Fibroblast of mammary gland (primary cell): ENCODE measurements at places on chromosomes 5 and 9.

GRCh38 chr9:966870-967269 lies 9.6 kb upstream of the DMRT3 start:
- no peak for DNase-seq

DNA sequence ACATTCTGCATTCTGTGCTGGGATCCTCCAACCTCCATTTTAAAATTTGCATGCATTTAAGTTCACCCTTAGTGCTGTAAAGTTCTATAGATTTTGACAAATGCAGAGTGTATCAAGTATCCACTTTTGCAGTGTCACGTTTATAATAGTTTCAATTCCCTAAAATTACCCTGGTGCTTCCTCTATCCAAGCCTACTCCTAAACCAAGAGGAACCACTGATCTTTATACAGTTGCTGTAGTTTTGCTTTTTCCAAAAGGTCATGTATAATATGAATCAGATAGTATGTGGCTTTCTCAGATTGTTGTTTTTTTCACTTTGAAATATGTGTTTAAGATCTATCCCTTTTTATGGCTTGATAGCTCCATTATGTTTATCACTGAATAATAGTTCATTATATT lies 468.4 kb upstream of the CDH6 start:
- no peak for DNase-seq

GRCh38 chr9:131441441-131441840 lies 47.6 kb downstream of the PRRC2B start:
- no peak for DNase-seq

GRCh38 chr9:112817860-112818203 lies 67.3 kb downstream of the SNX30 start:
- DNase-seq = no peak

- DNase-seq = no peak
These were observed 31.2 kb upstream of the BASP1 start for GRCh38 chr5:17186256-17186655.

GRCh38 chr5:170357955-170358444 lies 31.2 kb downstream of the KCNMB1 start:
- DNase-seq = no peak

- peak; percentile 68 for DNase-seq
These were observed 403.0 kb downstream of the GADD45G start for GRCh38 chr9:90007516-90008440.

DNA sequence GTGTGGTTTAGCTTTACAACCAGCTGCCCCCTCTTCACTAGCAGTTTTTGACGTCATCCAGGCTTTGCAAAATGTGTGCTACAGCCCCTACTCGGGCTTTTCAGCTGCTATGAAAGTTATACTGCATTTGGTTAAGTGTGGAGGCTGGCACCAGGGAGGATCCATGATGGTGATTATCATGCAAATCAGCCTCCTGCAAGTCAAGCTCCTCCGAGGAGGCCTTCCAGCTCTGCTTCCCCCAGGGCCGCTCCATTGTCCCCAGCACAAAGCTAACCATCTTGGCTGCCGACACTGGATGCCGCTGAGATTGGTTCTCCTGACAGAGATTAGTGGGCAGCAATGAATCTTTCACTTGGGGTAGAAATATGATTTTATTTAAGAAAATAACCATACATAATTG lies 159.6 kb downstream of the NR2F1-AS1 start:
- no peak for DNase-seq

DNA sequence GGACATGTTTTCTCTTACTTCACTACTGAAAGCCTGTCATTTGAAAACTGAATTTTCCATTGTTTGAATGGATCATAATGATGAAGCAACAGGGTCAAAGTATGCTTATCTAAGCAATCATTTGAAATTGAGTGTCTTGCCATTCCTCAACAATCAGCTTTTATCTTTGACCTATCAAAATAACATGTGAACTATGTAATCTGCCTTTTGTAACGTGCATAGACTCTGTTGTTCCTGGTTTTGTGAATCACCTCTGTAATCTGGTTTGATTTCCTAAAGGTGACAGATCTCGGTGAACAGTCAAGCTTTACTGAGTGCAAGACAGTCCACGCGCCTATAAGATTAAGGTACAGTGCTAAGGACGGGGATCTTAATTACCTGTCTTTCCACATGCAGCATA lies 3.3 kb downstream of the MEF2C start:
- DNase-seq = no peak

- DNase-seq = no peak
These were observed 16.3 kb upstream of the NPR2 start for GRCh38 chr9:35774907-35775635.

GRCh38 chr5:159040181-159040580 lies 59.5 kb downstream of the EBF1 start:
- no peak for DNase-seq

GRCh38 chr5:10355071-10355889 lies 1.8 kb downstream of the MARCHF6 start:
- DNase-seq = peak; percentile 31

- DNase-seq = no peak
These were observed 11.4 kb upstream of the RANBP3L start for GRCh38 chr5:36312953-36313672.

- DNase-seq = peak; percentile 55
These were observed 234.5 kb downstream of the PCSK1 start for GRCh38 chr5:96198356-96199058.

DNA sequence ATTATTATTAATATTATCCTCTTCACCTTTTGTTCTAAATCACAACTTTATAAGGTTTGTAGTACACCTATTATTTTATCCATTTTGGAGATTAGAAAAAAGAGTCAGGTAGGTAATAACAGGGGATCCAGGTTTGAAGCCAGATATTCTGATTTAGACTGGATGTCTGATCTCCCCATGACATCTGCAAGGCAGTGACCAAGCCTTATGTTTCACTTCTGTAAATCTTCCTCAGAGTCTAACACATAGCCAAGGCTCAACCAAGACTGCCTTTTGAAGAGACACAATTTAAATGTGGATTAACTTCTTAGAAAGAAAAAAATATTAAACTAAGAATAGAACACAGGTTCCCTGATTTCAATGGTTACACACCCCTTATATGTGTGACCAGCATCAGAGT lies 44.2 kb downstream of the CETN3 start:
- no peak for DNase-seq
